AG10803 (cell line): ENCODE measurements at places on chromosomes 7 and 10.

DNA sequence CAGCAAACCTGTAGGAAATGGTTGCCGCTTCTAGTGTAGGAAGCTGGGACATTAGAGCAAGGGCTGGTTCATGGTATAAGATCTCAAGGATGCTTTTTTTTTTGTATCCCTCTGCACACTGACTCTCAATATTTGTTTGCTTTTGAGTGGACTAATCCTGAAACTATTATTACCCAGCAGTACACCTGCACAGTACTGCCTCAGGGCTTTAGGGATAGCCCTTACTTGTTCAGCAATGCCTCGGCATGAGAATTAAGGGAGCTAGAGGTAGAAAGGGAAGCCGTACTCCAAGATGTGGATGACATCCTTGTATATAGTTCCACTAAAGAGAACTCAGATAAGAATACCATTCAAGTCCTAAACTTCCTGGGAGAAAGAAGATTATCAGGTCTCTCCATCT lies 70.5 kb downstream of the COPG2 start:
- DNase-seq, result no peak

GRCh38 chr7:74061840-74062539 lies 21.6 kb upstream of the LIMK1 start:
- peak; percentile 96 for DNase-seq

GRCh38 chr7:28068811-28069216 lies 111.8 kb downstream of the JAZF1 start:
- DNase-seq, result peak; percentile 86

DNA sequence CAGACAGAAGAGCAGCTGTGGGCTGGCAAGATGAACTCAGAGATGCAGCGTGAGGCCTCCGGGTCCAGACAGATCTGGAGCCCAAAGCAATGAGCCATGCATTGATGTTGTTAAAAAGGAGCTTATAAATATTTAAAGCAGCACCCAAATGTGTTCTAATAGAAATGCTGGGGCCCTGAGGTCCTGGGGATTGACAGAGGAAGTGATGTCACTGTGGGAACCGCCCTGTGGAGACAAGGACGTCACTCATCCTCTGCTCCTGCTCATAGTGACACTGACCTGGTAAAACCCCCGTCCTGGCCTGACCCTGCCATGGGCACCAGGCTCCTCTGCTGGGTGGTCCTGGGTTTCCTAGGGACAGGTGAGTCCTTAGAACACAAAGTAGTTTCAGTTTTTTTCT lies 197.0 kb upstream of the PRSS58 start:
- DNase-seq, result no peak

DNA sequence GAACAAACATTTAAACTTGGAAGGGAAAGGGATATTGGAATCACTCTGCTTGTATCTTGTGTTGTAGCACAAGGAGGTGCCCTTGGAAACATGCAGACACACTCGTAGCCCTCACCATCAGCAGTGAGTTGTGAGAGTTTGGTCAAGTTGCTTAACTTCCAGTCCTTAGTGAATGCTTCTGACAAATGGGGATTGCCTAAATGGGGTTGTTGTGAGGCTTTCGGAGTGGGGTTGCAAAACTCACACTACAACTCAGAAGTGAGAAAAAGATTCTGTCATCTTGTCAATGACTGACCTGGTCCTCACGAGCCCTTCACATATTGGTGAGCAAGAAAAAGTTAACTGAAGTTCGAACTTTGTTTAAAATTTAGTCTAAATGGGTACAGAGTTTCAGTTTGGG lies 29.0 kb upstream of the GSDME start:
- DNase-seq, result peak; percentile 43

- no peak for DNase-seq
Measured at GRCh38 chr7:131284702-131285419, 42.8 kb upstream of the MKLN1 start.

- DNase-seq, result peak; percentile 81
Measured at GRCh38 chr10:5076615-5077014, 17.6 kb upstream of the AKR1C3 start.

GRCh38 chr7:128360359-128360678 lies 1.2 kb downstream of the PRRT4 start:
- DNase-seq, result no peak

DNA sequence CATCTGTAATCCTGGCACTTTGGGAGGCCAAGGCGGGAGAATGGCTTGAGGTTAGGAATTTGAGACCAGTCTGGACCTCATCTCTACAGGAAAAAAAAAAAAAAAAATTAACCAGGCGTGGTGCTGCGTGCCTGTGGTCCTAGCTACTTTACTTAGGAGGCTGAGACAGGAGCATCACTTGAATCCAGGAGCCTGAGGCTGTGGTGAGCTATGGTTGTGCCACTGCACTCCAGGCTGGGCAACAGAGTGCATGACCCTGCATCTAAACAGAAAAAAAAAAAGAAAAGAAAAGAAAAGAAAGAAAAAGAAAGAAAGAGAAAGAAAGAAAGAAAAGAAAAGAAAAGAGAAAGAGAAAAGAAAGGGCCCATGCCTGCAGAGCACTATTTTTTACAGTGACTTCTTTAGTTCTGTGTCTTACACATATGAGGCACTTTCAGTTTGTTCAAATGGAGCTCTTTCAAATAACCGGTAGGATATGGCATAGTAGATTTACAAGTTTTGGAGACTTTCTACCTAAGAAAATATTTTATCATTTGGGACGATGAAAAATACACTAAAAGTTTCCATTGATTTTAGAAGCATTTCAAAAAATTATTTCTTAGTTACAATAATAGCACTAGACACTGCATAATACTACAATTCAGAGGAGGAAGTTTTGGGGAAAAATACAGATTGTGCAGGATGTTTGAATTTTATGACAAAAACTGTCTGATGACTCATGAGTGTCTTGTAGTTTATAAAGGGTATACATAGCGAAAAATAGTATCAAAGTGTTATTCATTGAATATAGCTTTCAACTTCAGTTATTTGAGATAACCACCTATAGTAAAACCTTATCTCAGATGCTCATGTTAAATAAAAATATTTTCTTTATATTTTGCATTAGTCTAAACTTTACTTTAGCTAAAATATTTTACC lies 75.9 kb downstream of the MDFIC start:
- DNase-seq, result no peak

DNA sequence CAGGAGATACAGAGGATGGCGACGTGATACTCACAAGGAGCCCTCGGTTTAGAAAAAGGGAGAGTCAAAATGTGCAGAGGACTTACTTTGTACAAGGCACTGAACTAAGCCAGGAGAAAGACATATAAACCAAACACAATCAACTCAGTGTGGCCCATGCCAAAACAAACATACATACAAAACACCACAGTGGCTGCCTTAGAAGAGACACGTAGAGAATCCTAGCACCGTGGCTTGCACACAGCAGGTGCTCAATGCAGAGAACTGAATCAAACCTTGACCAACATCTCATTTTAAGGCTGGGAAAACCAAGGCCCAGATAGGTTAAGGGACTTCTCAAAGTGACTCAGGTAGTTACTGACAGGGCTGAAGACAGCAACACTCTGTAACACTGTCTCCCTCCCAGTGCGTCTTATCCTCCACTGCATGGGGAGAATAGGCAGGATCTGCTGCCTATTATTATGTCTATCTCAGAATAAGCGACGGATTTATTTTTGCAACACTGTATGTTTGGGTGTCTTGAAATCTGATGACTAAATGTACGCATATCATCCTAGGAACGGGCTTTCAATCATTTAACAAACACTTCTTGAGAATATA lies 11.0 kb downstream of the SORBS1 start:
- no peak for DNase-seq

DNA sequence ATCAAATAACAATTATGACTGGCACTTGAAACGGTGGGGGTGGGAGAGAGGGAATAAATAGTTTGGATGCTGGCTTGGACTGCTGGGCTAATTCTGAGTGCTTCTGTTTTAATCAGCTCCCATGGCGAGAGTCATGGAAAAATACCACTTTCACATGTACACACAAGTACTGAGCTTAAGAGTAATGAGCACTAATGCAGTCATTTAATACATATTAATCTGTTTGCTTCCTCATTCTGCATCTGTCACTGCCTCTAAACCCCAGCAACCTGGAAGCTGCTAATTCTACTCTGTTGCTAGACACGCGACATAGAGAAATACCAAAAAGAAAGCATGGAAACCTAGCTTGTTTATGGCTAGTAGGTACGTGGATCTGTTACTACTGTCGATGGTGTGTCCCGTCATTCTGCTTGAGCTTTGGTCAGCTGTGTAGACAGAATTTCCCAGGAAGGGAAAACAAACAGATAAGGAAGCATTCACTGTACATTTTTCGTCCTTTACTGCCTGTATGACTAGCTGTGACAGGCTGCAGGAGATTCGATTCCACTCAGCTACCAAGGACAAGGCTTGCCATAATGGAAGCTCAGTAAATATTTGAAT lies 238.8 kb downstream of the BAMBI start:
- DNase-seq, result no peak

DNA sequence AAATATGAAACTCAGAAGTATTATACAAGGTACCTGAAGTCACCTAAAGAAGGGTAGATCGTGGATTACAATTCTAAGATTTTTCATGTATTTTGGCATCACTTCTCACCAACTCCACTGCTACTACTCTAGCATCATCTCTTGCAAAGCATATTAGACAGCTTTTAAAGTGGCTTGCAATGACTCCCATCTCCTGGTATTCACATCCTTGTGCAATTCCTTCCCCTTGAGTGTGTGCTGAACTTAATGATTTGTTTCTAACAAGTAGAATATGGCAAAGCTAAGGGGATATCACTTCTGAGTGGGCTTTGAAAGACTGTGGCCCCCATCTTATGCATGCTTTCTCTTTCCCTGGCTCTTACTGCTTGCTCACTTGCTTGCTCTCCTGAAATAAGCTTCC lies 280.2 kb downstream of the SNX13 start:
- peak; percentile 89 for DNase-seq

DNA sequence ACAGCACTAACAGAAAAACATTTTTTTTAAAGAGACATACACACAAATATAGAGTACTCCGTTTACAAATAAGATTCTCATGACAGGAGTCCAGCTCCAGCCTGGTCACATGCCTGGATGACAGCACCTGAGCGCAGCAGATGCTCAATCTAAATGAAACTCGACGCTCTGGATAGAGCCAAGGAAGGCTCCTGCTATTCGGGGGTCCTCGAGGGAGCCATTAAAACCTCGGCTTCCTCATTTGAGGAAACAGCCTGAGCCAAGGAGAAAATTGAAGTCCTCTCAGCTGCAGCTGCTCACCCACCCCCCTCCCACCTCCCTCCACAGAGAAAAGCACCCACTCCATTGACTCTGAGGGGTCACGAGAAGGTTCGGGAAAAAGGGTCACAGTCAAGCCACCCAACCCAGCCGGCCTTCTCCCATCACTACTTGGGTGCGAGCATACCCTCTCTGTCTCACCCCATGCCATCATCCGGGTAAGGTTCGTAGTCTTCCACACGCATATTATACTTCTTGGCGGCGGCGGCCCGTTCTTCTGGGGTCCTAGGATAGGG lies 673 bp downstream of the NDUFB8 start:
- no peak for DNase-seq

- DNase-seq, result no peak
Measured at GRCh38 chr7:106102387-106102966, 9.6 kb downstream of the SYPL1 start.

DNA sequence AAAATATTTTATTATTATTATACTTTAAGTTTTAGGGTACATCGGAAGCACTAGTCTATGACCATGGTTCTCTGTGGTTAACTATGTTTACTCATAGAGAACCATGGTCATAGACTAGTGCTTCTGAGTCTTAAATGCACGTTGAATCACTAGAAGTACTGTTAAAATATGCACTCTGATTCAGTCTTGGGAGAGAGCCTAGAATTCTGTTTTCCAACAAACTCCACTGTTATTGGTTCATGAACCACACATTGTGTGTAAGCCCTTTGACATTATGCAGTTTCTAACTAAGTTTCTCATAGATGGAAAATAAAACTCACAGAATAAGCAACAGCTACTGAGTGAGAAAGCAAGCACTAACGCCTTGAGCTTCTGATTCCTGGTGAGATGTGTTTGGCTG lies 1120.6 kb downstream of the SORCS1 start:
- peak; percentile 19 for DNase-seq

DNA sequence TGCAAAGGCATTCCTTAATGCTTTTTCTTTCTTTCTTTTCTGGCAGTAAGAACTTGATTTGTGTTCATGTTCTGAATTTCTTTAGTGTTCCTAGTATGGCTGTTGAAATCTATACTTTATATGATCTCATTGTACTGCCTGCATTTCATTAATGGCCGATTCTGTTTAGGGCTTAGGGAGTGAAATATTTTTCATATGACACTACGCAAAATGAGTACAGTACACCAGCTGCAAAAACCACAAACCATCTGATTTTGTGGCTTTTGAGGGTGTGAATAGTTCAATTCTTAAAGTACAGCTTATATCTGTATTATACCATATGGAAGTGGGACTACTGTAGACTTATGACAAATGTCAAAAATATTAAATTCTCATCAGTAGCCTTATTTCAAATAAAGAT lies 69.1 kb upstream of the FOXP2 start:
- peak; percentile 53 for DNase-seq

GRCh38 chr10:84401854-84402611 lies 73.6 kb downstream of the CCSER2 start:
- no peak for DNase-seq

- no peak for DNase-seq
Measured at GRCh38 chr7:86785641-86786040, 141.9 kb downstream of the GRM3 start.

GRCh38 chr10:98323221-98324164 lies 55.5 kb upstream of the LOXL4 start:
- peak; percentile 99 for DNase-seq

DNA sequence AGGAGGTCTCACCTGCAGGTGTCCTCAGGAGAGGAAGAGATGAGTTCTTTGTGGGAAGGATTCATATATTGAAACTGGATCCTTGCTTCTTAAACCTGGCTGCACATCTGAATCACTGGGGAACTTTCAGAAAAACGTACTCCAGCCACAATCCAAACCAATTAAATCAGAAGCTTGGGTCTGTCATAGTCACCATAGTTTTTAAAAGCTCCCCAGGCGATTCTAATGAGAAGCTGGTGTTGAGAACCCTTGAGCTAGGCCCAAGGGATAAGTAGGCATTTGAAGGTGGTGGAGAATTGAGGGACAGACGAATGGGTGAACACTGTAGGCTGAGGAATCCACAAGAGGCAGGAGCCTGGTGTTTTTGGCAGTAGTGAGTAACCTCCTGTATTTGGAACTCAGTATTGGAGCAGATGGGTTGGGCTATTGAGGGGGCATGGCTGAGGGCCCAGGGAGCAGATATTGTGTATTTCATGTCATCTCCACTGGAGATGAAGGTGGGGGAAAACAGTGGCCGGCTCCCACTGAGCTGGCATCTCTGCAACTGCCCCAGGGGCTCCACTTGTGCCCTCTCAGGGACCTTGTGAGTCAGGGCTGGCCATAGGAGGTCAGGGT lies 14.5 kb downstream of the ADCYAP1R1 start:
- no peak for DNase-seq

GRCh38 chr7:78406531-78406930 lies 608.0 kb downstream of the PHTF2 start:
- DNase-seq, result no peak

DNA sequence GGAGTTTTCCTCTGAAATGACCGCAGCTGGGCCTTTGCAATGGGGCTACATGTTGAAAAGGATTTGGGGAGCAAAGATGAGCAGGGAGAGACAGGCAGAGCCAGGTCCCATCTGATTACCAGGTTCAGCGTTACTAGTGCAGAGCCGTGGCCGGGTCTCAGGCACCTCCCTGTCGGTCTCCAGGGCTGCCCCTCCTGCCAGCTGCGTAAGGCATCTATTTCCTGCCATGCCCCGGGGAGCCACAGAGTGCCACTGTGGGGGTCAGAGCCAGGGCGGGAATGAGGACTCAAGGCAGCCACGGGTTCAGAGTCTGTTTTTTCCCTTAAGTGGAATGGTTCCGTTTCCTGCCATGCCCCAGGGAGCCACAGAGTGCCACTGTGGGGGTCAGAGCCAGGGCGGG lies 382.6 kb upstream of the SHH start:
- DNase-seq, result no peak
